ENCODE measurements at places on chromosomes 4 and X.

DNA sequence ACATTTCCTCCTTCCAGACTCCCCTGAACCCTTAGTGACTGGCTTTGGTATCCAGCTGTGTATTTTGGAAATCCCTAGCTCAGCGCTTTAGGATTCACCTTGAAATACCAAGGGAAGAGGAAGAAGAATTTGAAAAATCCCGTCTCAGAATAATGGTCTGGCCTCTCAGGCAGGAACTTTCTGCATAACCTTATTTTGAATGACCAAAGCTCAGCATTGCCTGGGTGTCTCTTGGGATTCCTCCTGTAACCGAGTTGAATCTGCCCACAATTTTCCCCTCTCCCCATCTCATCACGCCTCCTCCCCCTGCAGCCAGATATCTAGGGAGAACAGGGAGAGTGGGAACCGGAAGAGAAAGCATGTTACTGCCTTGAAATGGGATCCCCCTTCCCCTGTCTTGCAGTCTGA, 116.2 kb downstream of the SMIM20 start:
- no peak for DNase-seq

DNA sequence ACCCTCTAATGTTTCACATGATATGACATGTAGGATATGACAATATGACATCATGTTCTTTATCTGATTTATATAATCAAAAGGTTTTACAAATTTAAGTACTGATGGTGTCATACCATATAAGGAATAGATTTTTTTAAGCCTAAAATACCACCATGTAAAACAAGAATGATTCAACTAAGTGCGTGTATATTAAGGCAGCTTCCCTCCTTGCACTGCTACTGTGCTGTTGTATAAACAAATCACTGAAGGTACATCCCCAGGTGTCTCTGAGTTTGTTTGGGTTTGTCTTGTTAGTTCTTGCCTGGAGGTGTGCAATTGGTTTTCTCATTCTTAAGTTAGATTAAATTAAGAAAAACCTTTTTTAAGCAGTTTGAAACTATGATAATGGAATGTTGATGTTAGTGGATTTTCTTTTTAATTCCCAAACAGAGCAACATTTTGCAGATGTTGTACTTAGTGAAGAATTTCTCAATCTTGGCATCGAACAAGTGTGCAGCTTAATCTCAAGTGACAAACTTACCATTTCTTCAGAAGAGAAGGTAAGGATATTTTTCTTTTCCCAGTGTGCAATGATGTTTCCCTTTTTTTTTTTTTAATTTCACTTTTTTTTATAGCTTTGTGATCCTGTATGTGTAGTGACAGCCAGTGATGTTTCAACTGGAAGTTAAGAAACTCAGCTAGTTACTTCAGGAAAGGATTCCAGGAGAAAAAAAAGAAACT, 33.4 kb upstream of the MSMO1 start:
- no peak for DNase-seq

DNA sequence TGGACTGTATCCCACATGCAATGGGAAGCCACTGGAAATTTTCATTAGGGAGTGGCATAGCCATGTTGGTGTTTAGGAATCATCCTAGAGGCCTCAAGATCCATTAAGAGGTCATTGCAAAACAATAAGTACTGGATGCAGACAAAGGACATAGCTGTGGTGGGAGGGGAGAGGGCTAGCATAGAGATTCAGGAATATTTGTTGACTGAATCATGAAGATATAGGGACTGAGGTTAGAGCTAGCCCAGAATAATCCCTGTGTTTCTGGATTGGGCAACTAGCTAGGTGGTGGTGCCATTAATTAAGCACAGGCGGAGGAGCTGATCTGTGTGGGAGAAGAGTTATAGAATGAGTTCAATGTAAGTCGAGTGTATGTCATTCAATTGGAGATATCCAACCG, 135.0 kb downstream of the RAB28 start:
- DNase-seq, result no peak

GRCh38 chr4:81723019-81723884, 251.5 kb upstream of the RASGEF1B start:
- DNase-seq, result no peak

- no peak for DNase-seq
Observed at GRCh38 chrX:47226071-47226470, 6.7 kb upstream of the USP11 start.
